ENCODE measurements at places on chromosomes 12 and 14. TPM values are rescaled to one million over a fixed set of nuclear protein-coding genes. Genes with fewer than 3 reads are reported as not detected.

Gene NTF3
- total RNA-seq, result 1.1 TPM

Gene APOF
- not detected for total RNA-seq

Gene FGF6
- not detected for total RNA-seq

Gene TCL1B
- not detected for total RNA-seq

Gene DHRS1
- 5.9 TPM for total RNA-seq

Gene CLEC2D
- total RNA-seq, result 4.2 TPM

Gene CCDC177
- not detected for total RNA-seq

Gene OVCH1
- total RNA-seq, result 0.07 TPM

Gene SAMD4A
- total RNA-seq, result 150 TPM
